Right ventricle myocardium superior (tissue), 1 donor: ENCODE measurements at places on chromosomes 2 and 18. TPM values are rescaled to one million over a fixed set of nuclear protein-coding genes. Genes with fewer than 3 reads are reported as not detected.
A peak's percentile ranks its signal among the peaks of the same experiment; 100 is the strongest.

- DNase-seq: no peak
These were observed 2.1 kb downstream of the KHK start for GRCh38 chr2:27088634-27089033.

GRCh38 chr2:51846796-51847195 lies 814.9 kb upstream of the NRXN1 start:
- no peak for DNase-seq

GRCh38 chr18:74013955-74014354 lies 133.7 kb downstream of the FBXO15 start:
- no peak for DNase-seq

DNA sequence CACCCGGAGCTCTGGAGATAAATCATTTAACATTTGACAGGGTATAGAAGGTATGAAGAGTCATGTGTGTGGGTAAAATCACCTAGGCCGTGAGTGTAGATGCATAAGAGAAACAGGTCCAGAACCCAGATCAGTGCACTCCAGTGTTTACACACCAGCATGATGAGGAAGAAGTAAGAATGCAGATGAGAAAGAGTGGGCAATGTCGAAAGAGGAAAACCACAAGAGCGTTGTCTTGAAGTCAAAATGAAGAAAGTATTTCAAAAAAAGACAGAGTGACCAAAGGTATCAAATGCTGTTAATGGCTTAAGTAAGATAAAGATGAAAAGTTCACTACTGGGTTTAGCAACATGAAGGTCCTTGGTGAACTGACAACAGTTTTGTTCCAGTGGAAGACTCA lies 32.0 kb upstream of the PLB1 start:
- DNase-seq: no peak

DNA sequence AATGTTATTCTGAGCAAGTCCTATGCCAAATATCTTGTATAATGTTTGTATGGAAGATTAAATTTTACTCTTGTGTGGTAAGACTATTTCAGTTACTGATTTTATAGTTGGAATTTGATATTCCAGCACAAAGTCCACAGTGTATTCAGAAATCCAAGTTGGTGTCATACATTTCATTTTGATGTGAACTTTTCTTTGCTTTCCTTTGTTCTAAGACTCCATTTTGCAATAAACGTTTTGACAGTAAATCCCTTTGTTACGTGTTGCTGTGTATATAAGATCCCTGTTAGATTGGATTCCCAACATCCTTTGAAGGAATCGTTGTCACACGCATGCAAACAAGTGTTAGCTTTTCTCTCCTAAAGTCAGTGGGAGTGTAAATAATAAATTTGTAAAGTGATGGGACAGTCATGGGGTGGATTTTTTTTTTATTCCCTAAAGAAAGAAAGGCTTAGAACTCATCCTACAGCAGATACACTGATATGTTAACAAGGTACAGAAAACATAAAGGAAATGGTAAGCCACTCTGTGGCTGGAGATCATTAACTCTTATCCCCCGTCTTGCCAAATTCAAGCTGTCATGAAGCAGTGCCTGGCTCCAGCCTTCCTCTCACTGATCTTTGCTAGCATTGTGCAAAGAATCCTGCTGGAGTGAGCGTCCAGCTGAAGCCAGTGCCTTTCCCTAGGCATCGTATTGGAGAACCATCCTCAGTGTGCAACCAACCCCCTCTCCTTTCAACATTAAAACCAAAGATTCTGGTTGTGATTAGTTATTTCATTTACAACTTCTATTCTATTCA lies 127.6 kb upstream of the CDCA7 start:
- no peak for DNase-seq

DNA sequence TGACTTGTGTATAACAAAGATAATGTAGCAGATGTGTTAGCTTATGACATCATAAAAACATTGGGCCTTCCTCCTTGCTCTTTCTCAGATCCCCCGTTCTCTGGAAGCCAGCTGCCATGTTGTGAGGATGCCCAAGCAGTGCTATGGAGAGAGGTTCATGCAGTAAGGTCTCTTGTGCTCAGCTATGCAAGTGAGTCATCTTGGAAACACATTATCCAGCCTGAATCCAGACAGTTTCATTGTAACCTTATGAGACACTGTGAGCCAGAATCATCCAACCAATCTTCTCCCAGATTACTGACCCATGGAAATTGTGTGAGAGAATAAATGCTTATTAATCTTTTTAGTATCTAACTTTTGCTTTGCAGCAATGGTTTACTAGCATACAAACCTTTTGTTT lies 60.8 kb downstream of the ST6GAL2 start:
- DNase-seq: no peak

DNA sequence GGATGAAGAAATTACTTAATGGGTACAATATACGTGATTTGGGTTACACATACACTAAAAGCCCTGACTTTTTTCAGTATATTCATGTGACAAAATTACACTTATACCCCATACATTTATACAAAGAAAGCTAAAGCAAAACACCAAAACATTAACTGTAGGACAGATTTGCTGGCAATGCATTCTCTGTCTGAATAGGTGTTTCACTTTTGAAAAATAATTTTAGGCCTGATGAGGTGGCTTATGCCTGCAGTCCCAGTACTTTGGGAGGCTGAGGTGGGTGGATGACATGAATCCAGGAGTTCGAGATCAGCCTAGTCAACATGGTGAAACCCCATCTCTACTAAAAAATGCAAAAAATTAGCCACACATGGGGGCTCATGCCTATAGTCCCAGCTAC lies 301.5 kb upstream of the FAM98A start:
- no peak for DNase-seq

GRCh38 chr2:217685255-217685605 lies 317.6 kb downstream of the TNS1 start:
- DNase-seq: peak; percentile 55

GRCh38 chr18:37497853-37498518 lies 67.6 kb downstream of the CELF4 start:
- DNase-seq: no peak

- DNase-seq: no peak
These were observed 25.1 kb upstream of the PLB1 start for GRCh38 chr2:28470759-28471158.

DNA sequence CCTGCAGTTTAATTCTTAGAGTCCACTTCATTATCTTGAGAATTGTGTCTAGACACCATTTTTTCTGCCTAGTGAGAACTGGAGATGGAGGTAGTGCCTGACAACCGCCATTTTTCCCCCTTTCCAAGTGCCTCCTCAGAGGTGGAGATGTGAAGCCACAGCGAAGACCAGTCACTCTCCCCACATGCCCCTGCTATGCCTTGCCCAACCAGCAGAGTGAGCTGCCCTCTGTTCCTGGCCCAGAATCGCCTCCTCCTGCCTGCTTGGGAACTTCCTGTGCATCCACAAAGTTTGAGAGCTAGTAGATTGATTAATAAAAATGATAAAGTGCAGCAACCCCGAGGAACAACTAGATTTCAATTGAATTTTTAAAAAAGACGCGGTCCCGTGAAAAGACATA lies 123.3 kb downstream of the CLIP4 start:
- DNase-seq: no peak

The ACOXL gene
- not detected for total RNA-seq

The MEP1B gene
- not detected for total RNA-seq
